CD8-positive, alpha-beta memory T cell (primary cell): ENCODE measurements at places on chromosomes 1 and 21. TPM values are rescaled to one million over a fixed set of nuclear protein-coding genes. Genes with fewer than 3 reads are reported as not detected.

C8A gene
- polyA plus RNA-seq: not detected

PM20D1 gene
- 2.6 TPM for polyA plus RNA-seq

HES3 gene
- not detected for polyA plus RNA-seq

CR1 gene
- polyA plus RNA-seq: 2.3 TPM

REG4 gene
- 4.4 TPM for polyA plus RNA-seq

- no peak overlapping the region for H3K27ac ChIP-seq
- no peaks in the 10 kb centered on the region for H3K4me1 ChIP-seq
- H3K27me3 ChIP-seq: no peaks in the 10 kb centered on the region
- DNase-seq: no peak
These were observed 62.6 kb upstream of the MACF1 start for GRCh38 chr1:39141925-39142324.

AADACL3 gene
- polyA plus RNA-seq: not detected

DNA sequence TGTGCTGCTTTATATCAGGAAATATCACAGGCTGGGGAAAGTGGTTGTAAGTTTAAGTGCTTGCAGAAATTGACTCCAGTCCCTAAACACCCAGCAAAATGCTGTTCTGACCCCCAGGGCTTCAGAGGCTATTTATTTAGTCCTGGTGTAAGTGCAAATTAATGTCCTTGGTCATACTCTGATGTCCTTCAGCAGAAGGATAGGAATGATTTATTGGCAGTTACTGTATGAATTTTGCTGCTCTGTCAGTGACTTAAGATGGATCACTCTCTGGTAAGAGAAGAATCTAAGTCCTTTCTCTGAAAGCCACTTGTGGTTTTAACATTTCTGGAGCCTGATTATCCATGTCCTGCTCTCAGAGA is 21.9 kb downstream of the FAM20B start:
- no peak for DNase-seq
- H3K27ac ChIP-seq: no peak overlapping the region
- no peaks in the 10 kb centered on the region for H3K36me3 ChIP-seq

CFH gene
- polyA plus RNA-seq: 11.2 TPM

DNA sequence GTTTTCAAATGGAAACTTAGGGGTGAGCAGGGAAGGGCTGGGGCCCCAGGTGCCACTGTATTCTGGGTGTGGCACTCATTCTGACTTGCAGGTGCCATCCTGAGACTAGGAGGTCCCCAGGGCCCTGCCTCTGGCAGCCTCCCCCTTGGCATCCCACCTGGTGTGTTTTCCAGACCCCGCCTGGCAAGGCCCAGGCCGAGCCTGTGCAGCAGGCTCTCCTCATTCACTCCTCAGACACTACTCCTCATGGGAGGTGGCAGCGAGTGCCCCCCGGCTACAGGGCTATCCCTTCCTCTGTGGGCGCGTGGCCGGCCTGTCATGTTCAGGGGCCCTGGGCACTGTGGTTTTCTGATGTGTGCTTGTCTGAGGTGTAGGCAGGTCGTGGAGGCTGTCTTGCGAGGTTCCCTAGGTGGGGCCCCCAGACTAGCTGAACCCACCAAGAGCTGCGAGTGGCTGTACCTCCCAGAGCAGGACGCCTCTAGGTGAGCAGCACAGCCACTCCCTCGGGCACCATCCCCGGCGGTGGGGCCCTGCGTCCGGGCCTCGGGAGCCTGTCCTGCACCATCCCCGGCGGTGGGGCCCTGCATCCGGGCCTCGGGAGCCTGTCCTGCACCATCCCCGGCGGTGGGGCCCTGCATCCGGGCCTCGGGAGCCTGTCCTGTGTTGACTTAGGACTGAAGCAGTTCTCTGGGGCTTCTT is 13.2 kb downstream of the SLX9 start:
- no peaks in the 10 kb centered on the region for H3K27me3 ChIP-seq
- no peak overlapping the region for H3K4me3 ChIP-seq
- H3K36me3 ChIP-seq: no peaks in the 10 kb centered on the region

TRIM46 gene
- polyA plus RNA-seq: 0.99 TPM

OSCP1 gene
- polyA plus RNA-seq: not detected

DNA sequence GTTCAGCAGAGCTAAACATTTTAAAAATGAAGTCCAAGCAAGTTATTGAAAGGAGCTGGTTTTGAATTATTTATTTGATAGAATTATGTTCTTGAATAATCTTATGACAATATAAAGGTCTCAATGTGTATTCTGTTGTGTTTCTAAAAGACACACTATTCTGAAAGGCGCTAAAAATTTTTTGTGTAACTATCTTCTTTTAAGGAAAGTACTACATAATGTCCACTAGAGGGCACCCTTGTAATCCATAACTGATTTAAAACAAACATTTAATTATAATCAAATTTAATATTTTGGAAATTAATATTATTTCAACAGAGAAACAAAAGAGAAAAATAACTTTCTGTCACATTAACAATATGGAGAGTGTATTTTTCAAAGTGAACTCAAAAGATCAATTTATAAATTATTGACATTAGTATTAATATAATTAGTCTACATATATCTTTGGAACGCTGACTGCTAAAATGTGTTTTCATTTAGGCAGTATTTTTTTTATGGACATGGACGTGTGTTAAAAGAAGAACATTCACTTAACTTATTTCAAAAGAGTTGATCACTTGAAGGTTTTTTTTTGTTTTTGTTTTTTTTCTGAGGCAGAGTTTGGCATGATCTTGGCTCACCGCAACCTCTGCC is 248.4 kb downstream of the DENND1B start:
- H3K4me3 ChIP-seq: no peak overlapping the region
- H3K27ac ChIP-seq: no peak overlapping the region
- no peaks in the 10 kb centered on the region for H3K27me3 ChIP-seq
- H3K36me3 ChIP-seq: no peaks in the 10 kb centered on the region
- H3K4me1 ChIP-seq: no peaks in the 10 kb centered on the region

DNA sequence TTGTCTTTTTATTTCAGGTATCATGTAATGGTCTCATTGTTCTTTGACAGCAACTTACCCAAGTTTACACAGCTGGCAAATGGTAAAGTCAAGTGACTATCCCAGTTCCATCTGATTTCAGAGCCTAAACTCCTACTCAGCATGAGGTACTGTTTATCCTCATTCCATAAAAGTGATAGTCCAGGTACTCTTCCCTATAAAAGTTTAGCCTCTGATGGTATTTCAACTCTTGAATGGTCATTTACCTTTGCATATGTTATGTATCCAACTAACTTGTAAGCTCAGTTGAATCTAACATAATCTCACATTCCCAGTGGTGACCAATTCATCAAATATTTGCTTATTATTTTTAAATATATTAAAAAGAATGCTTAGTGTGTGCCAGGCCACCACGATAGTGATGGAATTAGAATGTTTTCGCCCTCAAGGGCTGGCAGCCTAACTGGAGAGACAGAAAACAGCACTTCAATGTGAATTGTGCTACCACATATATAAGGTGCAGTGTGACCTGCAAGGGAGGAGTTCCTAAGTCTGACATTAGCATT is 307.1 kb downstream of the CTH start:
- no peak overlapping the region for H3K27ac ChIP-seq
- H3K27me3 ChIP-seq: no peaks in the 10 kb centered on the region
- DNase-seq: no peak
- H3K4me3 ChIP-seq: no peak overlapping the region
- no peaks in the 10 kb centered on the region for H3K36me3 ChIP-seq

DNA sequence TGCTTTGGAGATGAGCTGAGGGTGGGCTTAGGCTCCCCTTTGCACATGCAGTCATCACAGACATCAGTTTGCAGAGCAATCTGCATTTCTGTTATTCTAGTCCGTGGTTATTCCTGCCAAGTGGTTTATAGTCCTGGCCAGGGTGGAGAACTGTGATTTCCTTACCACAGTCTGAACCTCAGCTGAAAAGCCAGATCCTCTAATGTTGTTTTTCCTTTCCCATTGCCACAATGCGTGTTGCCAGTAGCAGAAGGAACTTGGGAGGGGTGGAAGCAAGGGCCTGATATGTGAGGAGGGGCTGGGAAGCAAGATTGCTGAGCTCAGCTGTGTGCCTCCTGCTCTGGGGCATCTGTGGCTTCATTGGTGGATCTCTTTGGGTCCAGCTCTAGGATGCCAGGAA is 18.0 kb upstream of the ST3GAL3 start:
- DNase-seq: no peak
- H3K4me3 ChIP-seq: no peak overlapping the region
- H3K27ac ChIP-seq: no peak overlapping the region
- H3K4me1 ChIP-seq: no peaks in the 10 kb centered on the region

GLMN gene
- 11.1 TPM for polyA plus RNA-seq

DNA sequence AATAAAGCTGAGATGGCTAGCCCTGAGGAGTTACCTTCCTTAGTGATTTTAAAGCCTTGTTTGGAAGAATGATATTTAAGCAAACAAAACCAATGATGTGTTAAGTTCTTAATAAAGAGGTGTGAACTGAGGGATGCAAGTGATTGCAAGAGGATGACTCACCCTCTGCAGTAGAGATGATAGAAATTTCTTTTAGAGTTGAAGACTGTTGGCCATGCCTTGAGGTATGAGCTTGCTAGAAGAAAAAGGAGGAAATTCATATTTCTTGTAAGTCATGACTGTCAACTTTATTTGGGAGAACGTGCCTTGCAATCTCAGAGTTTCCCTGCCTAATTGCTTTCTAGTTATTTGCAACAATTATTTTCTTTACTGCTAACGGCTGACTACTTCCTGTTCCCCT is 94.7 kb downstream of the PLA2G4A start:
- H3K27ac ChIP-seq: no peak overlapping the region
- no peaks in the 10 kb centered on the region for H3K36me3 ChIP-seq
- no peaks in the 10 kb centered on the region for H3K27me3 ChIP-seq
- H3K4me1 ChIP-seq: no peaks in the 10 kb centered on the region
- H3K4me3 ChIP-seq: no peak overlapping the region
- DNase-seq: no peak

- H3K4me3 ChIP-seq: no peak overlapping the region
- H3K36me3 ChIP-seq: no peaks in the 10 kb centered on the region
- no peaks in the 10 kb centered on the region for H3K27me3 ChIP-seq
- H3K4me1 ChIP-seq: no peaks in the 10 kb centered on the region
- DNase-seq: no peak
- H3K27ac ChIP-seq: no peak overlapping the region
These were observed 392.3 kb downstream of the CAMTA1 start for GRCh38 chr1:7177438-7178146.

- peak overlapping the region; percentile 19 for H3K27ac ChIP-seq
- peak; percentile 42 for DNase-seq
- no peaks in the 10 kb centered on the region for H3K36me3 ChIP-seq
- no peaks in the 10 kb centered on the region for H3K27me3 ChIP-seq
- peak overlapping the region; percentile 30 for H3K4me3 ChIP-seq
- peaks cover 61% of the 10 kb centered on the region for H3K4me1 ChIP-seq
These were observed 6.2 kb downstream of the E2F2 start for GRCh38 chr1:23524716-23525401.

PLA2G2D gene
- not detected for polyA plus RNA-seq

DNA sequence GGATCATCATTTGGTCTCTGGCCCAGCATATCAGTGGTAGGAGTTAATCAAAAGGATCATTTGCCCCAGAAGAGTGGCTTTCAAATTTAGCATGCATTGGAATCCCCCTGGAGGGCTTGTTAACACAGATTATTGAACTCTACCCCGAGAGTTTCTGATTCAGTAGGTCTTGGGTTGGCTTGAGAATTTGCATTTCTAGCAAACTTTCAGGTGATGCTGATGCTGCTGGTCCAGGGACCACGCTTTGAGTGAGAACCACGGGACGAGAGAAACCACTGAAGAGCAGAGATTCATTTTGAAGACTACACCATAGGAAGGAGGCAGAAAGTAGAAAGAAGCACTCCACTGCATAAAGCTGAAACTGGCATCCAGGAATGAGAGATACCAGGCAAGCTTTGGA is 81.3 kb upstream of the DUSP10 start:
- no peak overlapping the region for H3K4me3 ChIP-seq
- H3K27ac ChIP-seq: no peak overlapping the region
- peaks cover 8% of the 10 kb centered on the region for H3K4me1 ChIP-seq

DNA sequence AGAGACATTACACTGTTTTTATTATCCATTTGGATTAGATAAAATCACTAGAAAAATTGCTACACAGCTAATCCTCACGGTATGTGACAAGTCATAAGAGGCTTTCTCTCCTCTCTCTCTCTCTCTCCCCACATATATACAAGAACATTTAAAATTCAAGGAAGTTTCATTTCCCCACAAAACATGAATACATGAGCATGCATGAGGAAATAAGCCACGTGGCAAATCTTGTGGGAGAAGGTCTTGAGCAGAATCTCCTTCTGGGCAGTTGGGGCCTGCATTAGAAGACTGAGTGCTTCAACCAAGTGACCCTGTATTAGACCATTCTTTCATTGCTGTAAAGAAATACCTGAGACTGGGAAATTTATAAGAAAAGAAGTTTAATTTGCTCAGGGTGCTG is 1313.1 kb downstream of the MRPL39 start:
- H3K27ac ChIP-seq: no peak overlapping the region
- no peaks in the 10 kb centered on the region for H3K4me1 ChIP-seq
- no peaks in the 10 kb centered on the region for H3K36me3 ChIP-seq

GRCh38 chr1:8951231-8951630 is 5.6 kb downstream of the CA6 start:
- peaks cover 24% of the 10 kb centered on the region for H3K4me1 ChIP-seq
- H3K36me3 ChIP-seq: no peaks in the 10 kb centered on the region
- H3K27me3 ChIP-seq: no peaks in the 10 kb centered on the region
- H3K4me3 ChIP-seq: no peak overlapping the region
- DNase-seq: no peak
- no peak overlapping the region for H3K27ac ChIP-seq

- no peak overlapping the region for H3K27ac ChIP-seq
- no peak for DNase-seq
- H3K27me3 ChIP-seq: no peaks in the 10 kb centered on the region
- H3K4me1 ChIP-seq: no peaks in the 10 kb centered on the region
- no peak overlapping the region for H3K4me3 ChIP-seq
These were observed 87.8 kb upstream of the CD34 start for GRCh38 chr1:207998691-207999090.

LCE2A gene
- not detected for polyA plus RNA-seq
